Activated CD8-positive, alpha-beta memory T cell treated with anti-CD3 and anti-CD28 coated beads, Interleukin-2, amount 10 ng/mL, durations not matched to agents 7 days and 5 days (primary cell): ENCODE measurements at places on chromosomes 2 and 18.

DNA sequence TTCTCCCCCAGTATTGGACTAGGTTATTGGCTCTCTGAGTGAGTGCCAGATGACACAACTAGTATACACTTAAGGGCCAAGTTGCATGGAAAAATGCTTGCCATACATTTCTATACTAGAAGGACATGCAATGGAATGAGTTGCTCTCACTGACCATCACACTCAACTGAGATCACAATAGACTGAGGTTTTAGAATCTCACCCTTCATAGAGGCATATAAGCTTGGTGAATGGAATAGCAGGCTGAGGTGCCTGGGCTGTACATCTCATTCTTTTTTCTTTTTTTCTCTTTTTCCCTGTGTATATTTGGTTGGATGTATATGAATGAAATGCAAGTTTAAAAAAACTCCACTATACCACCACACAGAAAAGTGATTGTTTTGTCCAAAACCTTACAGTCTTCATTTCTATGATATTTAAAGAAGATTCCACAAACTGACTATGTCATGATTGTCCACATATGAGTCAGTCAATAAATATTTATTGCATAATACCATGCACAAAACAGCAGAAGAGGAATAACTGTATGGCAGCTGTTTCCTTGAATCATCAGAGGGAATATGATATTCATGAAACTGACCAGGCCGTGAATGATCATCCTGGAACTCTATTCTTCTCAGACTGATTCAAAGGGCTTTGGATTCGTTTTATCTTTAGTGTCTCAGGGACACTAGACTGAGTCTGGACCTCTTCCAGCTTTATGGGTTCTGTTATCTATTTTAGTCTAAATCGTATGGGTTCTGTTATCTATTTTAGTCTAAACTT lies 122.6 kb upstream of the STK17B start:
- no peak overlapping the region for H3K4me3 ChIP-seq
- no peak for DNase-seq
- H3K27me3 ChIP-seq: no peaks in the 10 kb centered on the region
- no peak overlapping the region for H3K27ac ChIP-seq

GRCh38 chr2:171480908-171481307 lies 41.4 kb upstream of the CYBRD1 start:
- H3K4me1 ChIP-seq: peaks cover 20% of the 10 kb centered on the region
- H3K36me3 ChIP-seq: peaks cover 33% of the 10 kb centered on the region
- no peak overlapping the region for H3K4me3 ChIP-seq
- DNase-seq: no peak

- no peaks in the 10 kb centered on the region for H3K4me1 ChIP-seq
- H3K27me3 ChIP-seq: no peaks in the 10 kb centered on the region
- no peaks in the 10 kb centered on the region for H3K36me3 ChIP-seq
- no peak for DNase-seq
- no peak overlapping the region for H3K4me3 ChIP-seq
These were observed 757.4 kb downstream of the SATB2 start for GRCh38 chr2:198700319-198700718.

- no peak overlapping the region for H3K27ac ChIP-seq
- peaks cover 26% of the 10 kb centered on the region for H3K27me3 ChIP-seq
- no peak for DNase-seq
- no peak overlapping the region for H3K4me3 ChIP-seq
These were observed 14.3 kb upstream of the TRIB2 start for GRCh38 chr2:12702168-12703121.

- DNase-seq: no peak
- no peak overlapping the region for H3K4me3 ChIP-seq
- H3K27me3 ChIP-seq: peaks cover 13% of the 10 kb centered on the region
- peaks cover 10% of the 10 kb centered on the region for H3K4me1 ChIP-seq
- no peaks in the 10 kb centered on the region for H3K36me3 ChIP-seq
These were observed 104.2 kb upstream of the MAP4K3 start for GRCh38 chr2:39541011-39541930.

- DNase-seq: no peak
- H3K4me1 ChIP-seq: peaks cover 49% of the 10 kb centered on the region
- no peak overlapping the region for H3K4me3 ChIP-seq
- no peaks in the 10 kb centered on the region for H3K27me3 ChIP-seq
These were observed 6.0 kb downstream of the MAP3K2 start for GRCh38 chr2:127381762-127382161.

DNA sequence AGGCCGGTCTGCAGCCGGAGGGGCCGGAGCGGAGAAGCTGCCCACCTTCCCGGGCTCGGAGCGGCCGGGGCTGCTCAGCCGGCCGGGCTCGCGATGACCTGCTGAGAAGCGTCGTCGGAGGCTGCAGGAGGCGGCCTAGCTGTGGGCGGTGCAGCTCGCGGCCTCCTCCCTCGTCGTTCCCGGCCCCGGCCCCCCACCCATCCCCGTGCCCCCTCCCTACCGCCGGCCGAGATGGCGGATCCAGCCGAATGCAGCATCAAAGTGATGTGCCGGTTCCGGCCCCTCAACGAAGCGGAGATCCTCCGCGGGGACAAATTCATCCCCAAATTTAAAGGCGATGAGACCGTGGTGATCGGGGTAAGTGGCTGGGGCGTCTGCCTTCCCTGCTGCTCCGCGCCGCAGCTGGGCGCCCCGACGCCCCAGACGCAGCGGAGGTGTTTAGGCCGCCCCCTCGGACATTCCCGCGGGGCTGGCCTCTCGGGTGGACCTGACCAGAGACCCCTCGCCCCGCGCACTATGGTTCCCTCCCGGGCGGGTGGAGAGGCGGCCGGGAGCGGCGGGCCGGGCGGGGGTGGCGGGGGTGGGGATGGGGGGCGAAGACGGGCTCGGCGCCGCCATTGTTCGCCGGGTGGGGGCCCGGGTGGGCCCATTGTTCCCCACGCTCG lies 492 bp downstream of the KIF5C start:
- DNase-seq: peak; percentile 48
- peak overlapping the region; percentile 68 for H3K27ac ChIP-seq
- H3K4me1 ChIP-seq: peaks cover 19% of the 10 kb centered on the region
- peaks cover 24% of the 10 kb centered on the region for H3K27me3 ChIP-seq
- H3K4me3 ChIP-seq: peak overlapping the region; percentile 79
- peaks cover 5% of the 10 kb centered on the region for H3K36me3 ChIP-seq

- H3K4me3 ChIP-seq: no peak overlapping the region
- H3K27ac ChIP-seq: no peak overlapping the region
- no peak for DNase-seq
- peaks cover 33% of the 10 kb centered on the region for H3K4me1 ChIP-seq
- H3K27me3 ChIP-seq: no peaks in the 10 kb centered on the region
These were observed 301.9 kb downstream of the ZEB2 start for GRCh38 chr2:144217853-144218633.

- H3K27me3 ChIP-seq: peaks cover 5% of the 10 kb centered on the region
- no peaks in the 10 kb centered on the region for H3K4me1 ChIP-seq
- no peak for DNase-seq
- H3K4me3 ChIP-seq: no peak overlapping the region
- H3K36me3 ChIP-seq: no peaks in the 10 kb centered on the region
These were observed 176.1 kb upstream of the SESTD1 start for GRCh38 chr2:179440642-179441251.

DNA sequence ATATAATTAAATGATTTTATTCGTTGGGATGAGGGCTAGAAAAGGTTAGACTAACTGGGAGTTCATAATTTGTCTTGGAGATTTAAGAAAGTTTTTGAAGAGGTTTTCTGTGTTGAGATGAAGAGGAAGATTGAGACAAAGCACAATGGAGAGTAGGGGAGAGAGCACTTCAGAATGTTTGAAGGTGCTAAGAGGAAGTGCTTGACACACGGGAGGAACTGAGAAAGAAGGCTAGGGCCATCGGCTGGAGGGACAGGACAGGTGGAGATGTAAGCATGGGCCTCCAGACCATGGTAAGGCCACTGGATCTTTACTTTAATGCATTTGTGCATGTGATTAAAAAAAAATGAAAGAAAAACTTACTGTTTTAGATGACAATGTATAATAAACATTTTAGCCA lies 31.5 kb downstream of the GREB1L start:
- no peaks in the 10 kb centered on the region for H3K27me3 ChIP-seq
- DNase-seq: no peak
- H3K27ac ChIP-seq: no peak overlapping the region
- no peaks in the 10 kb centered on the region for H3K36me3 ChIP-seq

DNA sequence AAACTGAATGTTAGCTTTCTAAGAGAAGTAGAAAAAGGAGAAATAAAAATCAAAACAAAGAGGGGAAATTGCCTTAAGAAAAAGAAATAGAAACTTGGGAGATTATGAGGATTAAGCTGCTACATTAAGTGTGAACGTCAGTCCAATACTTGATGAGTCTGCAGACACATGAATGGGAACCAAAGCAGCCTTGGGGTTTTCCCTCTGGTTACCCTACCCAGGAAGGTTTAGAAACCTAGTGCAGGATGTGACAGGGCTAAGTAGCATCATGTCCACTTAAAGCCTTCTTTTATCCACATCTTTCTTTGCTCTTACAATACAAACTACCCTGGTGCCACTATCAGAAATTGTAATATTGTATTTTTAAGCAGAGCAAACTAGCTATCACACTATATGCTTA lies 22.3 kb downstream of the SLC35F5 start:
- peaks cover 14% of the 10 kb centered on the region for H3K4me1 ChIP-seq
- H3K27ac ChIP-seq: no peak overlapping the region
- H3K36me3 ChIP-seq: peaks cover 18% of the 10 kb centered on the region
- no peak overlapping the region for H3K4me3 ChIP-seq
- H3K27me3 ChIP-seq: no peaks in the 10 kb centered on the region
- no peak for DNase-seq

- no peaks in the 10 kb centered on the region for H3K36me3 ChIP-seq
- no peaks in the 10 kb centered on the region for H3K27me3 ChIP-seq
- H3K4me3 ChIP-seq: no peak overlapping the region
- no peak for DNase-seq
- no peak overlapping the region for H3K27ac ChIP-seq
These were observed 60.2 kb upstream of the FAM117B start for GRCh38 chr2:202574541-202574940.

GRCh38 chr2:240992572-240993291 lies 5.7 kb upstream of the SNED1 start:
- peaks cover 2% of the 10 kb centered on the region for H3K4me1 ChIP-seq
- peaks cover 6% of the 10 kb centered on the region for H3K27me3 ChIP-seq
- H3K27ac ChIP-seq: no peak overlapping the region
- H3K36me3 ChIP-seq: no peaks in the 10 kb centered on the region
- no peak overlapping the region for H3K4me3 ChIP-seq

DNA sequence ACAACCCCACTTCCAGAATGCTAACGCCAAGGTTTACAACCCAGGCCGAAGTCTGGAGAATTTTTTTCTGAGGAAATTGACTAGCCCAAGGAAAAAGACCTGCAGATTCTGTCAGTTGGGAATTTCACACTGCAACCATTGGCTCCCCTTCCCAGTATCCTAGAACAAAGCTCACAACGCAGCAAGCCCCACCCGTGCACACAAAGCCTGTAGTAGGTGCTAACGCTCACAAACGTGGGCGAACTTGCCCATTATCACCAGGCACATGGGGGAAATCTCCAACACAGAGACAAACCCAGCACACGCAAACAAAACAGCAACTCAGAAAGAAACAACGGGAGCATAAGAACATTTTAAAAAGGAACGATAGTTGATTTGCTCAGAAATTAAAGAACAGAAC lies 265.1 kb downstream of the EIPR1 start:
- no peaks in the 10 kb centered on the region for H3K36me3 ChIP-seq
- H3K27me3 ChIP-seq: no peaks in the 10 kb centered on the region
- no peak overlapping the region for H3K4me3 ChIP-seq
- DNase-seq: no peak
- H3K4me1 ChIP-seq: no peaks in the 10 kb centered on the region
- no peak overlapping the region for H3K27ac ChIP-seq

DNA sequence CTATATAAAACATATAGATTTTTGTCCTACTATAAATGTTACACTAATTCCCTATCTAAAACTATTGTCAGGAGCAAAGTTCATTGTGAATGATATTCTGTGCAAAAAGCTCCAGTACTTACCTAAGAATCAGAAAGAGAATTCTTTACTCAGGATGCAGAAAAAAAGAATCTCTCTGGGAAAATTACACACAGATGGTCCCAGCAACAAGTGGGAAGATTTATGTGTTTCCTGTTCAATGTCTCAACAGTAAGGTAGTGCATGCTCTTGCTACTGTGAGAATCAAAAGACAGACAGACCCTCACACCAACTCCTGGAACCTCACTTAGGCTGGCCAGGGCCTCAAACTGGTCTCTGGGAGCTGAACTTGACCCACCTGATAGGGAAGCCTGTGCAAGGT lies 11.2 kb upstream of the NAPG start:
- no peak overlapping the region for H3K27ac ChIP-seq
- no peak overlapping the region for H3K4me3 ChIP-seq
- H3K27me3 ChIP-seq: peaks cover 58% of the 10 kb centered on the region
- DNase-seq: no peak

GRCh38 chr2:215553946-215554345 lies 118.1 kb upstream of the FN1 start:
- no peak overlapping the region for H3K27ac ChIP-seq
- no peaks in the 10 kb centered on the region for H3K4me1 ChIP-seq
- H3K27me3 ChIP-seq: no peaks in the 10 kb centered on the region
- no peaks in the 10 kb centered on the region for H3K36me3 ChIP-seq
- no peak overlapping the region for H3K4me3 ChIP-seq
- no peak for DNase-seq
